B cell (primary cell): ENCODE measurements at places on chromosomes 12 and 14. TPM values are rescaled to one million over a fixed set of nuclear protein-coding genes. Genes with fewer than 3 reads are reported as not detected.

TOMM20L gene
- polyA plus RNA-seq = not detected in 2 replicates

SYT1 gene
- 0.16 and 0.60 TPM in 2 replicates for polyA plus RNA-seq

AMHR2 gene
- polyA plus RNA-seq = not detected in 2 replicates

TSPAN11 gene
- not detected in 2 replicates for polyA plus RNA-seq

HOXC6 gene
- not detected in 2 replicates for polyA plus RNA-seq
